Stimulated activated CD8-positive, alpha-beta memory T cell treated with anti-CD3 and anti-CD28 coated beads, Interleukin-12 subunit alpha, Interleukin-12 subunit beta, amount 100 ng/mL, for 4 hours (primary cell): ENCODE measurements at places on chromosomes 3 and 15.

DNA sequence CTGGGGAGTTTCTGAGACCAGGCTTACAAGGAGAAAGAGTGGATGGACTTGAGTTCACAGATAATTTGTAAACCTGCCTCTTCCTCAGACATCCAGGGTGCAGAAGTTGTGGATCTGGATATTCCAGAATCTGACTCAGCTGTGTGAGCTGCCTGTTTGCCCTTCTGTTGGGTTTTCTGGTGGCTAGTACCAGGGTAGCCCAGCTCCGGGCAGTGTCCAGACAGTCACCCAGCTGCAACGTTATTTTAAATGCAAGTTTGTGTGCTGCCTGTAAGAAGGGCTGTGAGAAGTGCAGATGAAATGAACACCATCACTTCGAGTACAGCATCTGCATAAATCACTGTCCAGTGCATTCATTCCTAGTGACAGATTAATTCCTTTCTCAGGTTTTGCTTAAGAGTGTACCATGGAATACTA, 1053.0 kb downstream of the TUSC7 start:
- DNase-seq, result no peak

DNA sequence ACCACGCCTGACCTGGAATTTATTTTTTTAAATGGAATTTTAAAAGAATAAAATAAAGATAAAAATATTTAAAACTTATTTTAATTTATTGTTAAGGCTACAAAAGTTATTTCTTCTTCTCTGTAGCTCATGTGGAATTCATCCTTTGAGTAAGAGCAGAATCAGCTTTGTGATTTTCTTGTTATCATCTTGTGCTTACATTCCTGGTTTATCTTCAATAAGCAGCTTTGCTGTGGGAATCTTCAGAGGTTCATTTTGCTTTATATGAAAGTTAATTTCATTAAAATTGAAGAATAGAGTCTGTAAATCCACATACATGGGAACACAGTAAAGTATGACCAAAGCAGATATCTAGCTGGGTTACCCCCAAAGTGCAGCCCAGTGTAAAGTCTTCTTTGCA, 35.4 kb upstream of the ARL8B start:
- no peak for DNase-seq

DNA sequence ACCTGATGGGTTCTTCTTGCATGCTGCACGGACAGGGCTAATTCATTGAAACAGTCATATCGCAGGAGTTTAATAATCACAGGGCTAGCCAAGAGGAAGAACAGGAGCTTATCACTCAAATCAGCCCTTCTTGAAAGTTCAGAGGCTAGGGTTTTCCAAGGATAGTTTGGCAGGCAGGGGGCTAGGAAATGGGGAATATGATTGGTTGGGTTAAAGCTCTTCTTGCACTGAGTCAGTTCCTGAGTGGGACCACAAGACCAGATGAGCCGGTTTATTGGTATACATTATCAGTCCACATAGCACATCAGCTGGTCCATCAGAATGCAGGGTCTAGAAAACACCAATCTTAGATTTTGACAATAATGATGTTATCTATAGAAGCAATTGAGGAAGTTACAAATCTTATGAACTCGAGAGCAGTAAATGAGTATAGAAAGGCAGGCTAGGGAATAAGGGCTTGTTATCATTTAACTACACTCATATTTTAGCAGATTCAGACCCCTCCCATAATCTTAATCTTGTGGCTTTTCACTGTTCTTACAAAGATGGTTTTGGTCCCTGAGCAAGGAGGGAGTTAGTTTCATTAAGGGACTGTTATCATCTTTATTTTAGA, 58.1 kb upstream of the SLC25A36 start:
- DNase-seq, result no peak

- DNase-seq, result no peak
Measured at GRCh38 chr3:167113035-167113830, 266.9 kb downstream of the ZBBX start.

GRCh38 chr15:77819048-77819850, 186.5 kb upstream of the LINGO1 start:
- DNase-seq, result no peak

- DNase-seq, result no peak
Measured at GRCh38 chr3:29890801-29891200, 609.9 kb downstream of the RBMS3 start.

GRCh38 chr3:46905213-46905560, 27.7 kb downstream of the PTH1R start:
- no peak for DNase-seq

GRCh38 chr15:75821786-75822345, 21.4 kb upstream of the UBE2Q2 start:
- no peak for DNase-seq

DNA sequence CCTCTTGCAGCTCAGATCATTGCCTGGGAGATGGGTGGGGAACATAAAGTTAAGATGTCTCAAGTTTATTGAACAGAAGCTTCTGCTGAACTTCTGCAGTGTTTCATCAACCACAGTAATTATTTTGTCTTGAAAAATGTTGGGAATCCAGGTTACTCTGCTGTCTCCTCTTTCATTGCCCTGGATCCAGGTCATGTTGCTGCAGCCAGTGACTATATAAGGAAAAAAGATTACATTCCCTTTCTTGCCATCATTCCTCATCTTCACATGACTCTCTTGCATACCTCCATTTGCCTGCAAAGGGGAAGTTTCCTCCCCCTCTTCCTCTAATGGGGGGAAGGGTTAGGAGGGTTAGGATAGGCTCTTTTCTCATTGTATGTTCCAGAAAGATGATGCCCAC, 15.1 kb downstream of the GMNC start:
- DNase-seq, result no peak

- no peak for DNase-seq
Measured at GRCh38 chr3:77296527-77296926, 256.6 kb downstream of the ROBO2 start.
